ENCODE measurements at places on chromosomes 4 and X.

GRCh38 chrX:65476564-65476963 lies 58.0 kb downstream of the LAS1L start:
- DNase-seq = no peak
- H3K4me3 ChIP-seq = no peak overlapping the region
- no peaks in the 10 kb centered on the region for H3K27me3 ChIP-seq
- no peaks in the 10 kb centered on the region for H3K36me3 ChIP-seq
- H3K4me1 ChIP-seq = no peaks in the 10 kb centered on the region
- H3K27ac ChIP-seq = no peak overlapping the region

DNA sequence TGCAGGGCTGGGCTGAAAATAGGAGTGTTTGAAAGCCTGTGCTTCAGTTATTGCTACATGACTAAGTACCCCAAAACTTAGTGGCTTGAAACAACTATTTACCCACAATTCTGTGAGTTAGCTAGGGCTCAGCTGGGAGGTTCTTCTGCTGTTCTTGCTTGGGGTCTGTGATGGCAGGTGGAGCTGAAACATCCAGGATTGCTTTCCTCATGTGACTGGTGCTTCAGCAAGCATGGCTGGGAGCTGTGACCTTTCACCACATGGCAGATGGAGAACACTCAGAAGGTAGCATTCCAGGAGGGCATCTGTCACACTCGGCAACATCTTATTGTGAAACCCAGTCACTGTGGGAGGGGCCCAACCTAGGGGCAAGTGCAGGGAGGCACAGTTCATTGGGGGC lies 57.0 kb upstream of the TBC1D14 start:
- no peaks in the 10 kb centered on the region for H3K27me3 ChIP-seq
- H3K4me1 ChIP-seq = peaks cover 15% of the 10 kb centered on the region
- DNase-seq = no peak
- H3K36me3 ChIP-seq = no peaks in the 10 kb centered on the region

GRCh38 chr4:139682741-139683151 lies 17.1 kb downstream of the MGST2 start:
- H3K27me3 ChIP-seq = no peaks in the 10 kb centered on the region
- H3K4me1 ChIP-seq = peaks cover 21% of the 10 kb centered on the region
- DNase-seq = no peak
- no peak overlapping the region for H3K27ac ChIP-seq
- H3K36me3 ChIP-seq = no peaks in the 10 kb centered on the region

DNA sequence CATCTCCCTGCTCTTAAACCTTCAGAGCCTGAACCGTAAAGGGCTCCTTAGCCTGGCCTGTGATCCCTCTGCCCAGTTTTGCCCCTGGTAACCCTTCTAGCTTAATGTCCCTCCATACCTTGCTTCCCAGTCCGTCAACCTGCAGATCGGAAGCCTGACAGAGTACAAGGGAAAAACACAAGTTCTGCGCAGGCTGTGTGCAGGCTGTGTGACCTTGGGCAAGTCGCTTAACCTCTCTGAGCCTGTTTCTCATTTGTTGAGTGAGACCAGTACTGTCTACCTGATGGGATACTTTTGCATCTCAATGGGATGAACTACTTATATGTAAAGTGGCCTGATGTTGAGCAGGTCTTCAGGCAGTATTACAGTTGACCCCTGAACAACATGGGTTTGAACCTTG lies 1.7 kb downstream of the NSDHL start:
- H3K4me3 ChIP-seq = no peak overlapping the region
- H3K36me3 ChIP-seq = no peaks in the 10 kb centered on the region
- H3K4me1 ChIP-seq = no peaks in the 10 kb centered on the region
- no peak overlapping the region for H3K27ac ChIP-seq

DNA sequence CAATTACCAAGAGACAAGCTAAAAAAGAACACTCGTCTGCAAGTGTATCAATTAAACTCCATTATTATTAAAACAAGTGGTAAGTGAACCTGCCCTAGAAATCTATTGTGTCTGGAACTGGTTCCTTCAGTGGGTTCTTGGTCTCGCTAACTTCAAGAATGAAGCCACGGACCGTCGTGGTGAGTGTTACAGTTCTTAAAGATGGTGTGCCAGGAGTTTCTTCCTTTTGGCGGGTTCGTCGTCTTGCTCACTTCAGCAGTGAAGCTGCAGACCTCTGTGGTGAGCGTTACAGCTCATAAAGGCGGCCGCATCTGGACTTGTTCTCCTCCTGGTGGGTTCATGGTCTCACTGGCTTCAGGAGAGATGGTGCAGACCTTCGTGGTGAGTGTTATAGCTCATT lies 231.8 kb downstream of the GRID2 start:
- no peak overlapping the region for H3K4me3 ChIP-seq
- no peak overlapping the region for H3K27ac ChIP-seq
- no peaks in the 10 kb centered on the region for H3K36me3 ChIP-seq
- no peaks in the 10 kb centered on the region for H3K4me1 ChIP-seq

DNA sequence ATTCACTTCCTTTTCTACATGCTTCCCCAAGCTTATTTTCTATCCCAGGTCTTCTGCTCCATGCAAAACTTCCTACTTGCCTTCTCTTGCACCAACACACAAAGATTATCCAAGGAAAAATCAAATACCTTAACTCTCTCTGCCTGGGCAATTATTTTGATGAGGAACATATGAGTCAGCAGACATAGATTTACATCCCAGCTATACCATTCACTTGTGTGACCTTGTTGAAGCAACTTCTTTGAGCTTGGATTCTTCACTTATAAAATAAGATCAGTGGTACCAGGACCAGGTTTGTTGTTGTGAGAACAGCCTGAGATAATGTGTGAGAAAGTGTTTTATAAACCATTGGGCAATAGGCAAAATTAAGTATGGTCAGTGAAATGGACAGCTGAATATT lies 39.1 kb upstream of the TMEM192 start:
- no peak overlapping the region for H3K4me3 ChIP-seq
- H3K27ac ChIP-seq = no peak overlapping the region
- H3K27me3 ChIP-seq = no peaks in the 10 kb centered on the region
- no peak for DNase-seq

GRCh38 chrX:42809569-42809968 lies 31.6 kb upstream of the PPP1R2C start:
- H3K4me1 ChIP-seq = no peaks in the 10 kb centered on the region
- H3K27ac ChIP-seq = no peak overlapping the region
- no peaks in the 10 kb centered on the region for H3K36me3 ChIP-seq
- DNase-seq = no peak
- H3K4me3 ChIP-seq = no peak overlapping the region
- H3K27me3 ChIP-seq = no peaks in the 10 kb centered on the region

GRCh38 chr4:81498046-81498445 lies 26.3 kb upstream of the RASGEF1B start:
- no peak overlapping the region for H3K4me3 ChIP-seq
- H3K36me3 ChIP-seq = no peaks in the 10 kb centered on the region
- no peaks in the 10 kb centered on the region for H3K4me1 ChIP-seq
- H3K27ac ChIP-seq = no peak overlapping the region

- H3K36me3 ChIP-seq = no peaks in the 10 kb centered on the region
- H3K27me3 ChIP-seq = no peaks in the 10 kb centered on the region
- H3K27ac ChIP-seq = peak overlapping the region; percentile 31
- H3K4me1 ChIP-seq = peaks cover 16% of the 10 kb centered on the region
Observed at GRCh38 chr4:16760617-16761363, 137.7 kb downstream of the LDB2 start.

DNA sequence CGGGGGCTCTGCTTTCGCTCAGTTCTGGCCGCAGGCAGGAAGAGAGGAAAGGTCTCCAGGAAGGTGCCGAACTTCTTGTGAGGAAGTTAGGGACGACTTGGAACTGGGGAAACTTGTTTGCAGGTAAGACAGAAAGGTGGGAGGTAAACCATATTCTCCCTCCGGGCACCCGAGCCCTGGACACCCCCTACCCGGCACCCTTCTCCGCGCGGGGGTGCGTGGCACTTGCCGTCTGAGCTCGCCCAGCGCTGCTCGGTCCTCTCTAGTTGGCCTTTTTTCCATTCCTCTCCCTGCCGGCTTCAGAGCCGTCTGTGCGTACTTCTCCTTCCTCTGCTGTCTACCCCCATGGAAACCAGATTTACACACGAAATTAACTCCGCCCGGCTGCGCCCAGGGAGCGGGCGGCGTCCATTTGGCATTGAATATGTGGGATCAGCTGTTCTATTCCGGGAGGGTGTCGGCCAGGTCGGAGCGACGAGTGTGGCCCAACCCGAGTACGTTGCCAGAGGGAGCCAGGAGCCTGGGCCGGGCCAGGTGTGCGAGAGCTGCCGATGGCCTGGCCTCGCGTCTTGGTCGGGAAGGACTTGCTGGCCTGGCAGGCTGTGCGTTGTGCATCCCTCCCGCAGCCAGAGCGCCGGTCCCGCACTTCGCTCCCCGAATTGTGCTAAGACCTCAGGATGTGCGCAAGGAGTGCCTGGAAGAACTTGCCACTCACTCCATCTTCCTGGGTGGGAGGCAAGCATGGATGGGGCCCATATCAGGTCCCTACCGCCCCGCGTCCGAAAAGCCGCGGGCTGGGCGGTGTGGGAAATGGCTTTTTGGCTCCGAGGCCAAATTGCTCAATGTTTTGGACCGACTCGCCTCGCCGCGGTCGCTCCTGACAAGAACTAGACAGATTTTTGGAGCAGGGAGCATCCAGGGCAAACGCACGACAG lies 1.7 kb downstream of the PDGFRA start:
- peak overlapping the region; percentile 94 for H3K4me3 ChIP-seq
- peaks cover 36% of the 10 kb centered on the region for H3K27me3 ChIP-seq
- H3K4me1 ChIP-seq = peaks cover 20% of the 10 kb centered on the region
- no peaks in the 10 kb centered on the region for H3K36me3 ChIP-seq

- DNase-seq = peak; percentile 69
- peaks cover 4% of the 10 kb centered on the region for H3K27me3 ChIP-seq
- no peaks in the 10 kb centered on the region for H3K36me3 ChIP-seq
- peak overlapping the region; percentile 58 for H3K4me3 ChIP-seq
Observed at GRCh38 chr4:74793757-74794381, 454 bp downstream of the BTC start.

GRCh38 chr4:64271601-64272081 lies 137.6 kb downstream of the TECRL start:
- H3K36me3 ChIP-seq = no peaks in the 10 kb centered on the region
- H3K27me3 ChIP-seq = no peaks in the 10 kb centered on the region
- H3K4me1 ChIP-seq = no peaks in the 10 kb centered on the region

GRCh38 chr4:113480109-113480508 lies 281.4 kb downstream of the CAMK2D start:
- peaks cover 5% of the 10 kb centered on the region for H3K36me3 ChIP-seq
- no peak overlapping the region for H3K27ac ChIP-seq
- H3K4me3 ChIP-seq = no peak overlapping the region
- H3K27me3 ChIP-seq = no peaks in the 10 kb centered on the region
- DNase-seq = no peak
- no peaks in the 10 kb centered on the region for H3K4me1 ChIP-seq

- DNase-seq = no peak
- no peaks in the 10 kb centered on the region for H3K4me1 ChIP-seq
- H3K27ac ChIP-seq = no peak overlapping the region
Observed at GRCh38 chr4:148061795-148062194, 329.9 kb downstream of the ARHGAP10 start.

All from hepatocyte (in vitro differentiated cells).